ENCODE measurements at places on chromosomes 5 and 9. TPM values are rescaled to one million over a fixed set of nuclear protein-coding genes. Genes with fewer than 3 reads are reported as not detected.

- no peaks in the 10 kb centered on the region for H3K4me1 ChIP-seq
- no peak for DNase-seq
- no peaks in the 10 kb centered on the region for H3K36me3 ChIP-seq
- H3K4me3 ChIP-seq: no peak overlapping the region
Measured at GRCh38 chr9:121232251-121232650, 30.6 kb upstream of the RAB14 start.

GRCh38 chr5:52895572-52896413 lies 93.4 kb upstream of the ITGA2 start:
- no peak overlapping the region for H3K27ac ChIP-seq
- no peaks in the 10 kb centered on the region for H3K27me3 ChIP-seq
- no peak overlapping the region for H3K4me3 ChIP-seq
- H3K36me3 ChIP-seq: no peaks in the 10 kb centered on the region
- DNase-seq: no peak

Gene AIF1L
- total RNA-seq: 6.1 TPM

GRCh38 chr9:135951889-135952663 lies 9.1 kb downstream of the UBAC1 start:
- no peak overlapping the region for H3K27ac ChIP-seq
- no peaks in the 10 kb centered on the region for H3K4me1 ChIP-seq
- H3K4me3 ChIP-seq: no peak overlapping the region
- no peaks in the 10 kb centered on the region for H3K36me3 ChIP-seq
- no peak for DNase-seq

DNA sequence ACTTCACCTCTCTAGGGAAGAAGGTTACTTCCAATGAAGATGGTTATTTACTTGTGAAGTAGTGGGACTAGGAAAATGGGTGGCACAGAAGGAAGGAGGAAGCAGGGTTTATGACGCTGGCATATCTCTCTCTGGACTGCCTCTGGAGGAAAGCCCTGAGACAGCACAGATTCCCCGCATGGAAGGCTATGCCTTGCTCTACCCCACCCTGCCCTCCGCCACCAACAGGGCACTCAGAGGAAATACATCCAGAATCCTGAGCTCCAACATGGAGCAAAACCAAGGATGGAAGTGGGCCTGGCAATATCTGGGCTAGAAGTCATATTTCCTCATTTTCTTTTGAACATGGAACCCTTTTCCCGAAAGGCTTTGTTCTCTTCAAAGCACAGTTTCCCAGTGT lies 346.9 kb downstream of the ZSWIM6 start:
- DNase-seq: no peak
- no peak overlapping the region for H3K27ac ChIP-seq
- no peaks in the 10 kb centered on the region for H3K27me3 ChIP-seq
- H3K36me3 ChIP-seq: no peaks in the 10 kb centered on the region
- H3K4me1 ChIP-seq: no peaks in the 10 kb centered on the region

GRCh38 chr9:135587658-135588057 lies 26.1 kb downstream of the PAEP start:
- no peaks in the 10 kb centered on the region for H3K36me3 ChIP-seq
- H3K4me1 ChIP-seq: no peaks in the 10 kb centered on the region
- no peak for DNase-seq
- no peak overlapping the region for H3K4me3 ChIP-seq
- H3K27me3 ChIP-seq: no peaks in the 10 kb centered on the region

- H3K4me1 ChIP-seq: peaks cover 1% of the 10 kb centered on the region
- no peak overlapping the region for H3K4me3 ChIP-seq
- H3K27ac ChIP-seq: no peak overlapping the region
- no peak for DNase-seq
- H3K27me3 ChIP-seq: no peaks in the 10 kb centered on the region
Measured at GRCh38 chr9:4674783-4675182, 4.6 kb upstream of the CDC37L1 start.

- no peak overlapping the region for H3K4me3 ChIP-seq
- no peaks in the 10 kb centered on the region for H3K4me1 ChIP-seq
- H3K27me3 ChIP-seq: no peaks in the 10 kb centered on the region
- no peak overlapping the region for H3K27ac ChIP-seq
- DNase-seq: no peak
Measured at GRCh38 chr9:68919661-68920060, 94.3 kb downstream of the PRKACG start.

Gene LPAR1
- total RNA-seq: 18.4 TPM

- peaks cover 9% of the 10 kb centered on the region for H3K4me1 ChIP-seq
- no peak overlapping the region for H3K27ac ChIP-seq
Measured at GRCh38 chr9:37040508-37041127, 6.5 kb upstream of the PAX5 start.

- no peak overlapping the region for H3K4me3 ChIP-seq
- no peak for DNase-seq
- no peaks in the 10 kb centered on the region for H3K27me3 ChIP-seq
- no peak overlapping the region for H3K27ac ChIP-seq
Measured at GRCh38 chr9:89291741-89292140, 19.3 kb upstream of the CKS2 start.

Gene CCNJL
- 10.5 TPM for total RNA-seq

DNA sequence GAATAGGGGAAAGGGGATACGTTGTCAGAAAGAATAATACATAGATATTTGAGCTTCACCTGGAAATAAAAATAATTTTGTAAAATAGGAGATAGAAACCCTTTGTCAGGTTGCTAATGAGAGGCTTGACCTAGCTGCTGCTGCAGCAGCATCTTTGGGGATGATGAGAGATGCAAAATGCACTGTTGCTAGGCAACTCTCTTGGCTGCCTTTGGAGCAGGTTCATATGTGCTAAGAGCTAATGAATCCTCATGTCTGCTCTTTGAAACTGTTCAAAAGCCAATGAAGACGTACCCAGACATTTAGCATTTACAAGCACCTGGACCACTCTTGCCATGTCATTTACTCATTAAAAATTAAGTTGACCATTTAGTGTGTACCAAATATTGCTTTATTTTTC lies 121.7 kb downstream of the FOCAD start:
- no peak overlapping the region for H3K27ac ChIP-seq
- no peak overlapping the region for H3K4me3 ChIP-seq
- no peaks in the 10 kb centered on the region for H3K27me3 ChIP-seq
- no peaks in the 10 kb centered on the region for H3K4me1 ChIP-seq

- H3K36me3 ChIP-seq: no peaks in the 10 kb centered on the region
- H3K4me3 ChIP-seq: no peak overlapping the region
Measured at GRCh38 chr5:174399411-174399810, 325.0 kb upstream of the MSX2 start.

- H3K4me1 ChIP-seq: peaks cover 6% of the 10 kb centered on the region
- no peak for DNase-seq
- H3K27ac ChIP-seq: peak overlapping the region; percentile 58
- no peaks in the 10 kb centered on the region for H3K36me3 ChIP-seq
- H3K4me3 ChIP-seq: peak overlapping the region; percentile 92
Measured at GRCh38 chr5:151772029-151772845, 483 bp downstream of the G3BP1 start.

DNA sequence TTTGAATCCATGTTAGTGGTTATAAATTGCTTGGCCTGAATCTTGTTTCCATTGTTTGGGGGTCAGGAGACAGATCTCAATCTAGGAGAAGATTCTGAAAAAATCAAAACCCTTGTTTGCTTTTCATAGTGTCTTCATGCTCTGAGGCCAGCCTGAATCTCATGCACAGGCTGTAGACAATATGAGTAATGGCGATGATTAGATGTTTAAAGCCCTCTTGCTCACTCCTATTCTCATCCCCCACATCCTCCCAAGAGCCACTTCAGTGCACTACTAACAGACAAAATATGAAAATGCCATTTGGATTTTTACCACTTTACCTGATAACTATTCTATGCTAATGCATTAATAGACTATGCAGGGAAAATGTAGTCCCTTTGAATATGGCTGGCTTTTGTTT lies 129.4 kb downstream of the NUDT12 start:
- no peaks in the 10 kb centered on the region for H3K36me3 ChIP-seq
- no peaks in the 10 kb centered on the region for H3K4me1 ChIP-seq
- no peaks in the 10 kb centered on the region for H3K27me3 ChIP-seq
- DNase-seq: no peak
- H3K4me3 ChIP-seq: no peak overlapping the region

Gene HSPB3
- not detected for total RNA-seq

DNA sequence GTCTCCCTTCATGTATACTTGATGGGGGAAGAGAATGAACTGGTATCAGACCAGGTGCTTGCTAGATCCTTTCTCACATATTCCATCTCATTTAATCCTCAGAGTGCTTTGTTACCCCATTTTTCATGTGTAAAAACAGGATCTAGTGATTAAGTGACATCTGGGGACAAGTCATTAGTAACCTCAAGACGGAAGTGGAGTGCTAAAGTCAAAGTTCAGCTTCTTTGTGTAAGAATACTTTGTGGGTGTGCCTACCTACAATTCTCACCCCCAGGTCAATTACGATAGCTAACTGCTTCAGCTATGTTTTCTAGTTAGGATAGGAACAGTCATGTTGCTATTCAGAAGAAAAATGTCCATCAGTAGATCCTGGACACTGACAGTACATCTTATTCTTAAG lies 3.1 kb upstream of the FAM120AOS start:
- peaks cover 6% of the 10 kb centered on the region for H3K4me1 ChIP-seq
- no peaks in the 10 kb centered on the region for H3K27me3 ChIP-seq
- no peak overlapping the region for H3K4me3 ChIP-seq
- H3K36me3 ChIP-seq: no peaks in the 10 kb centered on the region
- DNase-seq: no peak

Gene LHX6
- 3.6 TPM for total RNA-seq

Gene SVEP1
- total RNA-seq: 0.40 TPM

Gene LOX
- 6.9 TPM for total RNA-seq

DNA sequence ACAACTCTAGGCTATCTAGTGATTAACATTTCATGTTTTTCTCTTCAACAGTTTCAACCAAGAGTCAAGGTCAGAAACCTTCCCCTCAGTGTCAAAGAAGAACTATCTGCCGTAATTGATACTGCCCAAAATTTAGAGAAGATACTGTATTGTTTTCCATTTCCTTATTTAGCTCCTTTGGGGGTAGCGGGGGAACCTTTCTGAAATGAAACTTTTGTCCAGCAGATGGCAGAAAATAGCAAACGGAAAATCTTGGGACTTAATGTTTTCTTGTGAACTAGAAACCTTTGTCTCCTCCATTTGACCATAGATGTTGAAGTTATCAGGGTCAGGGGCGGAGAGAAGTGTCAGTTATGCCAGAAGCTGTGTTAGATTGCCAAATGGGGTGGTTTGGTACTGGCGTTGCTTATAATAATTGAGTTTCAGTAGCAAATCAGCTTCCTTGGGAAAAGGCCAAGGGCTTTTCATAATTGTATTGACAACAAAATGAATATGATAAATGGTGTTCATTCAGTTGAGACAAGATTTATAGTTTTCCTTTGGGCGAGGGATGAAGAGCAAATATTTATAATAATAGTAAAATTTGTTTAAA lies 101.7 kb upstream of the TLX3 start:
- no peak for DNase-seq
- H3K4me3 ChIP-seq: no peak overlapping the region
- no peaks in the 10 kb centered on the region for H3K4me1 ChIP-seq
- H3K27me3 ChIP-seq: no peaks in the 10 kb centered on the region
- H3K36me3 ChIP-seq: no peaks in the 10 kb centered on the region

DNA sequence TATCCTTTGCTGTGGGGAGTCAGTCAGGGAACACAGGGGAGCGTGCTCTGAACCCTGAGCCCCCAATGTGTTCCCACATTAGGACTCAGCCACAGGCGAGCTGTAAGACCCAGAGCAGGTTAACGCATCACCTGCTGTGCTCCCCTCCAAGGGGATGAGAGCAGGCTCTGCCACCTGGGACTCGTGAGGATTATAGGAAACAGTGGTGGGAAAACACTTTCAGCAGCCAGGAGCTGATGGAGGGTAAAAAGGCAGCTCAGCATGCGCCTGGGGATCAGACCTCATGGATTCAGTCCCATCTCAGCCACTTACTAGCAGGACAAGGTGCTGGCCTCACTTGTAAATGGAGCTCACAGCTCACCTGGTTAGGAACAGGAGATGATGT lies 9.2 kb downstream of the JADE2 start:
- H3K27me3 ChIP-seq: no peaks in the 10 kb centered on the region
- no peak for DNase-seq
- H3K36me3 ChIP-seq: no peaks in the 10 kb centered on the region
- peaks cover 31% of the 10 kb centered on the region for H3K4me1 ChIP-seq
- H3K27ac ChIP-seq: no peak overlapping the region
- no peak overlapping the region for H3K4me3 ChIP-seq

DNA sequence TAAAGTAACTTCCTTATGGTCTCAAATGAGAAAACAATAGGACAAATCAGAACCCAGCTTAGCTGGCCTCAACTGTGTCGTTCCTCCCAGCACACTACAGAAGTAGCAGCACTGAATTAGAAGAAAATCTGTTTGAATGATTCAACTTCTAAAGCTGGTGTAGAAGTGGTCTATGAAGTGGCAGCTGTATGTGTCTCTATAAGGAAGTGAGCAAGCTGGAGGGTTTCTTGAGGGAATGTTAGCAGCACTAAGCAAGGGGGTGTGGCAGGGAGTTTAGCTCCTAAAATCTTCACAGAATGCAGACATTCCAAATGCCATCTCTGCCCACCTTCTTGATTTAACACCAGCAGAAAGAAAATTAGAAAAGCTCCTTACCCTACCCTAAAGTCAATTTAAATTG lies 4.1 kb downstream of the KLF9 start:
- peaks cover 23% of the 10 kb centered on the region for H3K4me1 ChIP-seq
- DNase-seq: peak; percentile 19
- no peaks in the 10 kb centered on the region for H3K36me3 ChIP-seq
- H3K4me3 ChIP-seq: peak overlapping the region; percentile 97
- peak overlapping the region; percentile 100 for H3K27ac ChIP-seq
- no peaks in the 10 kb centered on the region for H3K27me3 ChIP-seq

Gene IRX2
- not detected for total RNA-seq

DNA sequence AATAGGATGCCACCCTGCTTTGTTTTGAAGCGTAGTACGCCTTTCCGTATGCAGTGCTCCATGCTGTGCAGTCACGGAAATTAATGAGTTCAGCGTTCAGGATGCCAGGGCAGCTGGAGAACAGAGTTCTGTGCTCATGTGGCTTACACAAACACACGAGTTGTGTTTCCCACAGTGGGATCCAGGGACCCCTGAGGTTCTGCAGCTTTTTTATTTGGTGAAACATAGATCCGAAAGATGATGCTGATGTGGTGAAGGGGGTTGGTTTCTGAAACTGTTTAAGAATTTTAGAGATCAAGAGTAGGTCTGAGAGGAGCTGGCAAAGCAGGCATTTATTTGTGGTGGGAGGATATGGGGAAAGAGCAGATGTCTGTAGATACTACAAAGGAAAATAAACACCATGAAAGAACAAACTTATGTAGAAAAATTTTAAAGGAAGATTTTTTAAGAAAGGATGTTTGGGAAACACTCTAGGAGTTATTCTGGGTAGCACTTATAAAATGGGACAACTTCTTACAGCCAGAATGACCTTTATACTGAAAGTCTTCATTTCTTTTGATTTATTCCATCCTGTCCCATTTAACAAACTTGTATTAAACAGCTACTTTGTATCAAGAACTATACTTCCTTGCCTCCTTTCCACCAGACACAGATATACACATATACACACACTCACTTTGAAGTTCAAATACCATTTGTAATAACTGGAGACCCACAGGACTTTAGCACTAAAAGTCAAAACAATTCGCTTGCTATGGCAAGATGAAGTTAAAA lies 52.7 kb downstream of the ITGA1 start:
- no peak for DNase-seq
- H3K4me1 ChIP-seq: peaks cover 3% of the 10 kb centered on the region
- H3K4me3 ChIP-seq: no peak overlapping the region
- H3K27ac ChIP-seq: no peak overlapping the region
- H3K36me3 ChIP-seq: no peaks in the 10 kb centered on the region
- no peaks in the 10 kb centered on the region for H3K27me3 ChIP-seq

Gene FAM170A
- total RNA-seq: not detected

All from ovary (tissue), 10 donors.